ENCODE measurements at places on chromosomes 6 and 20.
A peak's percentile ranks its signal among the peaks of the same experiment; 100 is the strongest.

GRCh38 chr6:111015389-111016124 is 33.7 kb downstream of the RPF2 start:
- no peak for DNase-seq

GRCh38 chr20:46400253-46400652 is 6.2 kb downstream of the ELMO2 start:
- DNase-seq = no peak

DNA sequence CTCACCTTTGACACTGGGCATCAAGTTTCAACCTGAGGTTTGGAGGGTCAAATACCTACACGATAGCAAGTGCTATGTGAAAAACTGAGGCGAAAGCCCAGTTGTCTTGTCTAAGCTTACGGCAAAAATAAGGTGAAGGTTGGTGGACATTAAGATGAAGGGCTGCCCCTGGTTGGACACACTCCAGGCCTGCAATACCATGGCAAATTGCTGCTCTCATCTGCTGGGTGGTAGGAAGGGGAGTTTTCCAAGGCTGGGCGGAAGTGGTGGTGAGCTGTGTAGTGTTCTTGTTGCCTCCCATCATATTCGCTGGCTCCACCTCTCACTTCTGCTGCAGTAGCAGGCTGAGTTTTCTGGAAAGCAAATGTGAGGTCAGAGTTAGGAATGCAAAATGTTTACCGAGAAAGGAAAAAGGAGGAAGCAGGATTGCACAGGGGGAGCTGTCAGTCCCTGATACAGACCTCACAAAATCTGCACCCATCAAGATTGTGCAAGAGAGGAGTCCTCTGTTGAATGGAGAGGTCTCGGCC is 33.7 kb downstream of the SCP2D1 start:
- DNase-seq = no peak

DNA sequence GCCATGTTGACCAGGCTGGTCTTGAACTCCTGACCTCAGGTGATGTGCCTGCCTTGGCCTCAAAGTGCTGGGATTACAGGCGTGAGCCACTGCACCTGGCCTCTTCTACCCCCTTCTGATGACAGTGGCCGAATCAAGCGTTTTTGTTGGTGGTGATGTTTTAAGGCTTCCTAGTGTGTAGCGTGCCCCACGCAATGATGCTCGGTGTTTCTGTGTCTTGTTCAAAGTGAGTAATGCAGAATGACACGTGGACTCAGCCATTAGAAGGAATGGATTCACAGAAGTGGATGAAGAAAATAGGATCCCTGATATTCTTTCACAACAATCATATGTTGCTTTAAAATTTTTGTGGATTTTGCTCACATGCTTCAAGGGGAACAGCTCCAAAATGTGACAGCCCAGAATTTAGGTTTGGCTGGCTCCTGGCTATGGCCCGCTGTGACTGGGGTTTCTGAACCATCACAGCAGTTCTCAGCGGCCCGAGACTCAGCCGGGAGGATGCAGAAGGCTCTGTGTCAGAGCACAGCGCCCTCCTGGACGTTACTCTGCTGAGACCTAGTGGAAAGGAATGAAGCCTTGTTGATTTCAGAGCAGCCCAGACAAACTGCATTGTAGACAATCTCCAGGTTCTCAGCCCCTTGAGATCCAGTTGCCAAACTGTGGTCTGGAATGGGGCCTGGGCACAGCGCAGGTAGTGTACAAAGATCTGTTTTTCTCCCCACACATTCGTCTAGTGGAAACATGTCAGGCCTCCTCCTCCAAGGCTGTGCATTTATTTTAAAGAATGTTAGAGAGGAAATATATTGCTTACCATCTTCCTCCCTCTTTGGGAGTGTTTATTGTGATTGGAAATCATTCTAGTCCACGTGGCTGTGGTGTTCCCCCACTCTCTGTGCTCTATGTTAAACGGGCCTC is 57.6 kb upstream of the TIAM2 start:
- no peak for DNase-seq

DNA sequence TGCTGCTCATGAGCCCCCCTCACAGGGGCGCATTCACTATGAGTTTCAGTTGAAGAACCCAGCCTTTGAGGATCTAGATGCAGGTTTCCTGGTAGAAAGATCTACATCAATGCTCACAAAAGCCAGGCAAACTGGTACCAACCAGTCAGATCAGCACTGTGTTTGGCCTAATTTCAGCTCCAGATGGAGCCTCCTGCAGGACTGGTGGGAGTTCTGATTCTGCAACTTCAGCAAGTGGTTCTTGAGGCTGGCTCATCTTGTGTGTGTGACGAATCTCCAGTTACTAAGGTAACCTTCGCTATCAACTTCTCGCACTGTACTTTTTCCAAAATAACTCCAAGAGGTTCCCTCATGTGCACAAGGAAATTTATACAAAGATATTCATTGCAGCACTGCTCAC is 118.8 kb downstream of the ZMYND8 start:
- no peak for DNase-seq

DNA sequence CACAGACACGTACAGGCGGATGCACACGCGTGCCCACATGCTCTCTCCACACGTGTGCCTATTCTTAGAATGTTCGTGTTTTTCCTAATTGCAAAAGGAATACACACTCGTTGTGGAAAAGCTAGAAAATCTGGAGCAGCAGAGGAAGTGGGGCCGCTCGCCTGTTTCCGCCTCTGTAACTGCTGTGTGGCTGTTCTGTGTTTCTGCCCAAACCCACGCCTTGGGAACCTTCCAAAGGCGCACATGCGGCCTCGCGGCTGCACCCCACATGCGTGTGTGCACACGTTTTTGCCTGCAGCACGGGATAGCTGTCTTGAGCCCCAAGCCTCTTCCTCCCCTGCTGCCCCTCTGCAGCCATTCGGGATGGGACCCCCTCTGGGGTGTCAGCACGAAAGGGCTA is 12.2 kb downstream of the SLC17A9 start:
- DNase-seq = no peak

- no peak for DNase-seq
These were observed 123.9 kb downstream of the COL12A1 start for GRCh38 chr6:75081921-75082320.

DNA sequence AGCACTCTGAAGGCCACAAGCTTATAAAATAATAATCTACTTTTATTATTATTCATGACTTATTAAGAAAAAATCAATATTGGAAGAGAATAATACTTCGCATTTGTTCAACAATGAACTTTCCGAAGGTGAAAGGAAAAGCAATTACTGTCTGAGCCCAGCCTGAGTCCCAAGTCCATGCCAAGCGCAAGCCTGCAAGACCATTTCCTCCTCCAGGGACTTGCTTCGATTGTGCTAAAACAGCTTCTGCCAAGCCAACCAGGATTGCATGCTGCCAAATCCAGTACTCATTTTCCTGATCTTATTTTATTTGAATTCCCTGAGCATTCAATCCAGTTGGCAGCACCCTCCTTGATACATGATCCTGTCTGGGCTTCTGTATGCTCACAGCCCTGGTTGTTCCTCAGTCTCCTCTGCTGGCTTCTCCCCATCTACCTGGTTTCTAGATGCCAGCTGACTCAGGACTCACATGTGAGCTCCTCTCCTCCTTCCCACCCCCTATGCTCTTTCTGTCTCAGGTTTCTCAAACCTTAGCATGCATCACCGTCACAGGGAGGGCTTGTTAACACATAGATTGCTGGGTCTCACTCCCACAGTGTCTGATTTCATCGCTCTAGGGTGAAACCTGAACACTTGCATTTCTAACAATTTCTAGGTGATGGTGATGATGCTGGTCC is 55.9 kb upstream of the PSMF1 start:
- DNase-seq = peak; percentile 63

DNA sequence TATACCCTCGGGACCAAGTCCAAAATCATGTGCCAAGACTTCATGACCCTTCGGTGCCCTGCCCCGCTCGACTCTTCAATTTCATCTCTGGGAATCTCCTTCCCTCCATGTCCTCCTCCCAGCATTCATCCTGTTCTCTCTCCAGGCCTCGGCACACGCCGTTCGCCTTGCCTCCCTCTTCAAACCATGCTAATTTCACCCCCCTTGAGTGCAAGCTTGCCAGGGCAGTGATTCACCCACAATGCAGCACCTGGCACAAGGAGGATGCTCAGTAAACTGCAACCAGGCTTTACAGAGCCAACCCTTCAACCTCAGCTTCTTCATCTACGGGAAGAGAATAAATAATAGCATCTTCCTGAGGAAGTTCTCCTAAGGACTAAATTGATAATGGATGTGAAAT is 4.1 kb downstream of the KCNS1 start:
- no peak for DNase-seq

- DNase-seq = no peak
These were observed 24.2 kb upstream of the PPP1R14C start for GRCh38 chr6:150118627-150119026.

- no peak for DNase-seq
These were observed 86.8 kb upstream of the CCN6 start for GRCh38 chr6:111967131-111967530.

DNA sequence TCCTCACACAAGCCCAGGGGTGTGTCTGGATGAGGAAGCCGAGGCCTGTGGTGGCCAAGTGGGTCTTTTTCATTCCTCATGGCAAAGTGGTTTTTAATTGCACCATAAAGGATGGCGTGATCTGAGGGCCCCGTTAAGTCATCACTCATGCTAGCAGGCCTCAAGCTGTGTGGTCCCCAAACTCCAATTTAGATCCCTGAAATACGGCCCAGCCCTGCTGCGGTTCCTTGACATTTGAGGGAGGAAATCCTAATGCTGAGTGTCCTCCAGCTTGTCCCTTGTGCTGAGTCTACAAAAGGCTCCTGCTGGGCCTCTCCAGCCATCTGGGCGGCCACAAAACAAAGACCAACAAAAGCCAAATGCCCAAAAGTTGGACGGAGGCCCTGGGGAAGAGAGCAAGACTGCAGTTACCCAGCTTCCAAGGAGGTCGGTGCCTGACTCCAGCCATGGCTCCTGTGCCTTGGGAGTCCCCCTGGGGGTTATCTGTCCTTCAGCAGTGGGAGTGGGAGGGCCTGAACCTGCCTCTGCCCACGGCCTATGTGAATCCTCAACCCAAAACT is 162.3 kb upstream of the PDE10A start:
- DNase-seq = no peak

- DNase-seq = peak; percentile 51
These were observed 35.4 kb downstream of the SLC16A10 start for GRCh38 chr6:111122458-111123286.

DNA sequence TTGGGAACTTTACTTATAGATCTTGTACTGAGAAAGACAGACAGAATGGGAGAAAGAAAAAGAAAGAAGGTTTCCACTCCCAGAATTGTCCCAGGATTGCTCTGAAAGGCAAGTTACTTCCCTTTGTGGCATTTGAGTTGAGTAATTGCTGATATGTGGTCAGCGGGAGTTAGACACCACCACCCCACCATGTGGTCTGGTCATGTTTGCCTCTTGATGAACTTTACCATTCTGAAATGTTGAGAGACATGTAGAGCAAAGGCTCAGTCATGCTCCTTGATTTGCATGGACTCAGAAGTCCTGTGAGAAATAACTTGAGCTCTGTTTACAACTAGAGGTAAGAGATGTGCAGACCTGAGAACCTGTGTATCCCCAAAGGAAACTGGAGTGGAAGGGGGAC is 17.1 kb downstream of the TCF21 start:
- no peak for DNase-seq

- peak; percentile 49 for DNase-seq
These were observed 796 bp downstream of the SENP6 start for GRCh38 chr6:75602246-75603105.

- no peak for DNase-seq
These were observed 94.2 kb upstream of the EXOC2 start for GRCh38 chr6:786946-787763.

DNA sequence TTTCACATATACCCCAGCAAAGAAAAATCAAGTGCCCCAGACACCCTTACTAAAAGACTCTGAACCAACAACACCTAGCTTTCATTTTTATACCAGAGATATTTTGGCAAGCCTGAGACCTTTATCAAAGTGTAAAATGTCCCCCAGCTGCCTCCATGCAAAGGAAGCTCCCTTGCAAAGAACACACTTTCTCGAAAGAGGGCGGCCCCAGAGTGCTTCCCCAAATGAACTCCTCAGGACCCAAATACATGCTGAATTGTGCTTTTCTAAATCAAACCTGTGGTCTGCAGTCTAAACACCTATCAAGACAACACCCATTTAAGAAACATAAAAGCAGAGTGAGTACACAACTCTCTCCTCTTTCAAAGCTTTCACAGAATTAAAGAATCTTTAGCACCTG is 490 bp downstream of the IPCEF1 start:
- DNase-seq = no peak

GRCh38 chr20:23451956-23452487 is 654 bp downstream of the CST11 start:
- DNase-seq = no peak

GRCh38 chr6:13427801-13428582 is 59.4 kb downstream of the GFOD1 start:
- DNase-seq = no peak

GRCh38 chr20:33130568-33131061 is 37.3 kb upstream of the BPIFA2 start:
- DNase-seq = no peak

GRCh38 chr20:39874049-39874893 is 814.8 kb downstream of the MAFB start:
- no peak for DNase-seq

DNA sequence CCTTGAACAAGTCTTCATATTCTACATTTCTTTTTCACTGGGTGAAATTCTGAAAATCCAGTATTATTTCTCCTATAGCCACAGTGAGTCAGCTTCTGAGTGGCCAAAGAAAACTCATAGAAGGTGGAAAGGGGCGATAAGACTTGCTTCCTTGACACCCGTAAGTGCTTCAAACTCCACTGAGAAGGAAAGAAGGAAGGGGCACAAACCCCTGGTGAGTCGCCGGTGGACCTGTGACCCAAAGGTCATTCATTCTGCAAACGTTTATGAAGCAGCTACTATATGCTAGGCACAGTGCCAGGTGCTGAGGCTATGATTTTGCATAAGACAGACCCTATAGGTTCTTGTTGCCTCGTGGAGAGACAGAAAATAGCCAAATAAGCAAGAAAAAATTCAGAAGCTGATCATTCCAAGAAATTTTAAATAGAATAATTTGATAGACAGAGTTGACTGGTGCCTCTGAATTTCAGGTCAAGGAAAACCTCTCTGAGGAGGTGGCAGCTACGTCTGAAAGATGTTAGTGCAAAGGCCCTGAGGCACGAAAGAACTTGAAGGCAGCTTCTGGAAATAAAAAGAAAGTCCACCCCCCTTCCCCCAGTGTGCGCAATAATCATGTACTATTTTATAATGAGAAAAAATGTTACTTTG is 118.2 kb downstream of the CD24 start:
- no peak for DNase-seq

DNA sequence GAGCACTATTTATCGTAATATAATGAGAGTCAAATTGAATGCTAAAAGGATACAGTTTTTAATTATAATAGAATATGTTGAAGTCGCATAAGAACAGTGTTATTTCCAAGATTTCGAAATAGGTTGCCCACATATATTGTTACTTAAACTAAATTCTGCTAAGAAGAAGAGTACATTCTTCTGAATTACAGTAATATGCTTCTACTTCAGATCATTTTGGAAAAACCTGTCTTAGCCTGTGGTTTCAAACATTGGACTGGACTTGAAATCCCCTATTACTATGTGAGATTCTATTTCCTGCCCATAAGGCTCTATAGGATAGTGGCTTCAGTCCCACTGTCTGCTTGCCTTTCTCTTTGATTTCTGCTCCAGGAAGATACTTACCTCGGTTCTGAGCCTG is 137.2 kb downstream of the B3GAT2 start:
- DNase-seq = no peak

- DNase-seq = no peak
These were observed 150.7 kb upstream of the GMDS start for GRCh38 chr6:2396042-2396657.

- DNase-seq = peak; percentile 1
These were observed 280.3 kb upstream of the SYNCRIP start for GRCh38 chr6:85923013-85923430.

Measured in NCI-H2171 (cell line).